ENCODE measurements at places on chromosomes 5 and 9.
A peak's percentile ranks its signal among the peaks of the same experiment; 100 is the strongest.

- DNase-seq = peak; percentile 19
Observed at GRCh38 chr5:122515709-122516431, 203.8 kb downstream of the SNCAIP start.

- DNase-seq = no peak
Observed at GRCh38 chr5:122468351-122469116, 156.5 kb downstream of the SNCAIP start.

DNA sequence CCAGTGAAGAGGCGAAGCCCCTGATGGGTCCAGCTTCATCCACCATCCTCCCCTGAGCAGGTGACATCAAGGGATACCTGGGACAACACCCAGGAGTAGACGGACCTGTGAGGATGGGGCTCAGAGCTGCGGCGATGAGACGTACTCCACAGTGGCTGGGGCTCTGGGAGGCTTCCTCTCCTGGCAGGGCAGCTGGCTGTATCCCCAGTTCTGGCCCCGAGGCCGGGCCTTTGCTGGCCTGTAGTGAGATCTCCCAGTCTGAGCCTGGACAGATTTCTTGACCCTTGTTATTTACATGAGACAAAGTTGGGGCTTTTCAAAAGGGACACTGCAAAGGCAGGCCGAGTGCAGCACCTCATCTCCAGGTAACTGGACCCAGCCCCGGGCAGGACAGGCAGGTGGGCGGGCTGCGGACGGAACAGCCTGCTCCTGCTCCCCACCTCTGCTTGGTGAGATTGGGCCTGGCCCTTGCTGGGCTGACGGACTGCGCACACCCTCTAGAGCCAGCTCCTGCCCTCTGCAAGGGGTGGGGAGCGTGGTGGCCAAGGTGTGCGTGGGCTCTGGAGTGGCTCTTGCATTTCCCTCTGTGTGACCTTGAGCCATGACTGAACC, 23.1 kb downstream of the IER5L start:
- no peak for DNase-seq

GRCh38 chr5:9533562-9534364, 12.1 kb downstream of the SEMA5A start:
- DNase-seq = no peak

DNA sequence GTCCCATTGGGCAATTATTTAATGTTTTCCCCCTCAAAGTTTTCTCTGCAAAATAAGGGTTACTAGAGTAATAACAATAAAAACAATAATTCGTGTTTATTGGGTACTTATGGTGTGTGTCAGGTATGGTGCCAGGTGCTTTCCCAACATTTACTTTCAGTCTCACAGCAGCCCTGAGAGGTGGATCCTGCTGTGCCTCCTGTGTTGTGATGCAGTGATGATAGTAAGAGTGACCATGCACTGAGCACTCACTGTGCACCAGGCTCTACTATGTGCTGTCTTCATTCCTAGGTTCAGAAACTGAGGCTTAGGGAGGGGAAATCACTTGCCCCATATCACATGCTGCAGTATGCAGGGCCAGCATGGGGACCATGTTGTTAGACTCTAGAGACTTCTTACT, 15.5 kb downstream of the OTULINL start:
- DNase-seq = no peak

- no peak for DNase-seq
Observed at GRCh38 chr9:23707249-23707648, 118.8 kb downstream of the ELAVL2 start.

GRCh38 chr9:96135076-96135752, 166.8 kb downstream of the HSD17B3 start:
- no peak for DNase-seq

- no peak for DNase-seq
Observed at GRCh38 chr9:96612966-96613589, 6.6 kb downstream of the CDC14B start.

DNA sequence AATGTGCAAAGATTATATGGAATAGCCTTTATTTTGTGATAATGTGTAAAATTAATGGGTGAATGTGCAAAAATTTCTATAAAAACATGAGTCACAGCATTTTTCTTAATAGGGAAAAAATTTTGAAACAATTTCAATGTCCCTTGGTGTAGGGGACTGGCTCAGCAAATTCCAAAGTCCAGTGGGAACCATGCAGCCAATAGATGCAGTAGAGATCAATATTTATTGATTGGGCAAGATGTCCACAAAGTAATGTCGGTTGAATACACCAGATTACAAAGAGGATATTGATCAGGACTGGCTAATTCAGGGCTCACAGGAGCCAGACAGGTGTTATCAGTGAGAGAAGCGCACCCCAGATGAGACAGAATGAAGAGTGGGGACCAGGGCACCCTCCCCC, 62.5 kb downstream of the AMBP start:
- DNase-seq = no peak

DNA sequence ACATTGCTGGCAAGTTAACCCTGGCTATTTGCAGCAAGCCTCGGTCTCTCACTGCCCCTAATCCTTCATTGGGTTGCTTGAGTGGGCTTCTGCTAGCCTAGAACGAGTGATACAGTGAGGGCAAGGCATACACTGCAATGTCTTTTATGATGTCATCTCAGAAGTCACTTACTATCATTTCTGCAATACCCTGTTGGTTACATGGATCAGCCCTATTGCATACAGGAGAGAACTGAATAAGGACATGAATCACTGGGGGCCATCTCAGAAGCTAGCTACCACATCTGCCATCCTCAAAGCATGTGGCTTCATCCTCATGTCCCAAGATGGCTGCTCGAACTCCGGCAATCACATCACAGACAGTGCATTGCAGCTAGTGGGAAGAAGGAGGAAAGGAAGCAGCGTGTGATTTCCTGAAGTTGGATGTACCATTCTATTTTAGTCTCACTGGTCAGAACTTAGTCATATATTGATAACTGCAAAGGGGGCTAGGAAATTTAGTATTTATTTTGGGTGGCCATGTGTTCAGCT, 33.3 kb upstream of the CDKN2AIPNL start:
- no peak for DNase-seq

GRCh38 chr5:170151097-170151831, 45.6 kb downstream of the FOXI1 start:
- peak; percentile 81 for DNase-seq

GRCh38 chr5:176183321-176184074, 54.7 kb upstream of the SIMC1 start:
- no peak for DNase-seq
